Fibroblast of pulmonary artery (primary cell): ENCODE measurements at places on chromosomes 7 and 10.
A peak's percentile ranks its signal among the peaks of the same experiment; 100 is the strongest.

- DNase-seq: peak; percentile 25
Measured at GRCh38 chr7:55250313-55250712, 114.8 kb upstream of the LANCL2 start.

DNA sequence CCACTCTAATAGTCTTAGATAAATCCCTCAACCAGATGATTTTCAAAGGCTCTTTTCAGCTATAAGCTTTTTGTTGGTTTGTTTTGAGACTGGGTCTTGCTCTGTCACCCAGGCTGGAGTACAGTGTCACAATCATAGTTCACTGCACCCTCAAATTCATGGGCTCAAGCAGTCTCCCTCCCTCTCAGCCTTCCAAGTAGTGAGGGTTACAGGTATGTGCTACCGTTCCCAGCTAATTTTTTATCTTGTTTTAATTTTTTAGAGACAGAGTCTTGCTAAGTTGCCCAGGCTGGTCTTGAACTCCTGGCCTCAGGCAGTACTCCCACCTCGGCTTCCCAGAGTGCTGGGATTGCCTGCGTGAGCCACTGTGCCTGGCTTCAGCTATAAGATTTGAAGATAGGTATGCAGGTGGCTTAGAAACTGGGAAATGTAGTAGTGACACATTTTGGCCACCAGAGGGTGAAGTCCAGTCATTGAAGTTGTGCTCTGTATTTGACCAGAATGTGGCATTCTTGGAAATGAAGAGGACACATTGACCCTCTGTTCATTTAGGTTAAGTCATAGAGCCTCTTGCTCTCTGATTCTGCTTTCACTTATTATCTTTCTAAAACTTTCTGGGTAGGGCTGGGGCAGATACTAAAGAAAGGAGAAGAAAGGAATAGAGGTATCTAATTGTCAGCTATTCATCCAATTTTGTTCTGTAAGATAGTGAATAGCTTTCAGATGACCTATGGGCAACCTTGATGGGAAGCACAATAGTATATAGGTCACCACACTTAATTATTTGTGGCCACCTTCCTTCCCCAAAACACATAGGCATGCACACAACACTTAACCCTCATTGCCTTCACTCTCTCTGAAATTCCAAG is 36.0 kb downstream of the R3HCC1L start:
- DNase-seq: peak; percentile 70

GRCh38 chr7:111082351-111082750 is 8.6 kb upstream of the LRRN3 start:
- DNase-seq: peak; percentile 11

- DNase-seq: peak; percentile 65
Measured at GRCh38 chr10:5659702-5660528, 6.5 kb downstream of the ASB13 start.
